Nasal cavity respiratory epithelium epithelial cell of viscerocranial mucosa (primary cell): ENCODE measurements at places on chromosomes 16 and 17. TPM values are rescaled to one million over a fixed set of nuclear protein-coding genes. Genes with fewer than 3 reads are reported as not detected.

Gene UNKL
- total RNA-seq: 3.4 and 10.1 TPM in 2 replicates

Gene TP53TG3
- total RNA-seq: not detected in 2 replicates

Gene KRTAP4-6
- not detected in 2 replicates for total RNA-seq

Gene TBC1D3E
- total RNA-seq: not detected in 2 replicates

Gene ADAM11
- under 0.01 TPM in 2 replicates for total RNA-seq

Gene PLLP
- 3.1 and 3.4 TPM in 2 replicates for total RNA-seq

Gene EPOP
- total RNA-seq: 2.6 and 5.8 TPM in 2 replicates

Gene MT2A
- 15.4 and 173 TPM in 2 replicates for total RNA-seq

Gene PITPNM3
- total RNA-seq: 28.4 and 59.1 TPM in 2 replicates

Gene ACLY
- 114 and 147 TPM in 2 replicates for total RNA-seq

Gene MYCBPAP
- total RNA-seq: under 0.01 and 0.28 TPM in 2 replicates

Gene PGAP6
- 34.9 and 56.9 TPM in 2 replicates for total RNA-seq

Gene RPL23
- 1,417 and 1,864 TPM in 2 replicates for total RNA-seq

Gene CRYBA1
- not detected in 2 replicates for total RNA-seq

Gene ZDHHC7
- 51.6 and 91.2 TPM in 2 replicates for total RNA-seq

Gene GPATCH8
- 10.3 and 27.0 TPM in 2 replicates for total RNA-seq

Gene EVI2B
- under 0.01 TPM in 1 of 2 replicates, not detected in the other for total RNA-seq

Gene CD300H
- not detected in 2 replicates for total RNA-seq
